ENCODE measurements at places on chromosomes 2 and 18.

GRCh38 chr18:13481820-13482617 is 244.3 kb downstream of the FAM210A start:
- no peak for DNase-seq

DNA sequence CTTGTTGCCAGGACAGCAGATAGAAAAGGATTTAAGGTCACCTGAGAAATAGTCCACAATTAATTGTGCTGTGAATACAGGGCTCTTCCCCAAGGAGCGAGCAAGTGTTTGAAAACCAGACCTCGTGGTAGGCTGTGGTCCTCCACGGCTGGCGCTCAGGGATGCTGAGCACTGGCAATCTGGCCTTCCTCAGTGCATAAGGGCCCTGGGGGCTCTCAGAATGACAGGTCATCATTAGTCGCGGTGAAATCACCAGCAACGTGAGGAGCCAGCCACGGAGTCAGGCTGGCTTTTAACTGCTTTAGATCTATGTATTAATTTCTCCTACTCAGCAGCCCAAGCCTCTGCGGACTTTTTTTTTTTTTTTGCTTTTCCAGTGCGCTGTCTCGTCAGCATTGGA is 148.5 kb downstream of the FHOD3 start:
- no peak for DNase-seq

DNA sequence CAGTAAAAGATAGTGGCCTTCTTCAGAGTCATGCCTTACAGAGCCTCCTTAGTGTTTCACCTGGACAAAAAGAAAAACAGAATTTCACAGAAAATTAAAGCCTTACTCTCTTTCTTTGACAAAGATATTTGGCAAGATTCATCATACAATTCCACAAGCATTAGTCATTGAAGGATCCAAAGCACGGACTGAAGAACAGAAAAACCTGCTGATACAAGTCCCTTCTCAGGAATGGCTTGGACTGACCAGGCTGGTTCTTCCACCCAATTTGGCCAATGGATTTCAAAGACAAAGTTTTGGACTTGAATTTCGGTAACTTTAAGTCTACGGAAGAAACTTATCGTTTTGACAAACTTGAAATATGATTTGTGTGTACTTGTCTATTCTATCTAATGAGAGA is 39.1 kb upstream of the GALNT3 start:
- DNase-seq, result no peak

DNA sequence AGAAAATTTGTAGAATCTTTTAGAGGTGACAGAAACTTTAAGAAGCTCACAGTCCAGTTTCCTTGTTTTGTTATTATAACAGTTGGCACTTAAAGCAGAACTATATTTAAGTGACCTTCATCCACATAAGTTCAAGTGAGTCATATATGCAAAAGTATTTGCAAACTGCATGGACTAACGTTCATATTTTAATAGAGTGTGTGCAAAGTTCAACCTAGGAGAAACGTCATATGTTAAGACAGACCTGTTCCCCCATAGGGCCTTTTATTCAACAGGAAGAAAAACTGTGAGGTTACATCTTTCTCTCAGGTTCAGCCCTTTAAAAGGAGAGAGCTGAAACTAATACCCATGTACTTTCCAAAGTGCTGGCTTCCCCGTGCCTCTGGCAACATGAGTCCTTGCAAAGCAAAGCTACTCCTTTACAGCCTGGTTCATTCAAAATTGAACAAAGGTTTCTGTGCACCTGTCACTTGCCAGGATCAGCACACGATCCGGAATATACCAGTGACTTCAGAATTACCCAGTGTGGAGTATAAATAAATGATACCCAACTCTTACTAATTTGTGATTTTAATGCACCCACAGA is 280.0 kb upstream of the RAB12 start:
- DNase-seq, result no peak

DNA sequence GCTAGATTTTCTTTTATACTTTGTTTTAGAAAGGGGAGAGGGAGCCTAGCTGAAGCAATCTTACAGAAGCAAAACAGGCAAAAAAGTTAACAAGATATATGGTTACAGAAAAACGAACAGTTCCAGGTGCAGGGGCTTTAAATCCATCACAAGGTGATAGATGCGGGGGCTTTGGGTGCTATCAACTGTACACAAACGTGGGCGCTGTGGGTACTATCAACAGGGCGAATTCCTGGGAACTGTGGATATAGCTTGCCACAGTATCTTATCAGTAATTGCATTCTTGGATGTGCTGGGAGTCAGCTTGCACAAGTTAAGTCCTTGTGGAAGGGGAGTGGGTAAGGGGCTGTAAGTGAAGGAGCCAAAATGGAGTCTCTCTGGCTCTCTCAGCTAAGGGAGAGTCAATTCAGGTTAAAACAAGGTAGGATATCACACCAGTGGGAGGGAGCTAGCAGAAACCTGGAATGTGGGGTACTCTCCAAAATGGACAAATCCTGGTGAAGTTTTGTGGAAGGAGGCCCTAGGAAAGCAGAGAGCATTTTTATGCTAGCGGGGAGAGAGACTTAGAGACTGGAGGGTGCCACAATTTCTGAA is 325.8 kb upstream of the SPHKAP start:
- DNase-seq, result no peak

GRCh38 chr2:25855065-25855464 is 23.2 kb downstream of the ASXL2 start:
- DNase-seq, result no peak

- no peak for DNase-seq
Measured at GRCh38 chr2:157849591-157849990, 26.5 kb downstream of the ACVR1 start.

DNA sequence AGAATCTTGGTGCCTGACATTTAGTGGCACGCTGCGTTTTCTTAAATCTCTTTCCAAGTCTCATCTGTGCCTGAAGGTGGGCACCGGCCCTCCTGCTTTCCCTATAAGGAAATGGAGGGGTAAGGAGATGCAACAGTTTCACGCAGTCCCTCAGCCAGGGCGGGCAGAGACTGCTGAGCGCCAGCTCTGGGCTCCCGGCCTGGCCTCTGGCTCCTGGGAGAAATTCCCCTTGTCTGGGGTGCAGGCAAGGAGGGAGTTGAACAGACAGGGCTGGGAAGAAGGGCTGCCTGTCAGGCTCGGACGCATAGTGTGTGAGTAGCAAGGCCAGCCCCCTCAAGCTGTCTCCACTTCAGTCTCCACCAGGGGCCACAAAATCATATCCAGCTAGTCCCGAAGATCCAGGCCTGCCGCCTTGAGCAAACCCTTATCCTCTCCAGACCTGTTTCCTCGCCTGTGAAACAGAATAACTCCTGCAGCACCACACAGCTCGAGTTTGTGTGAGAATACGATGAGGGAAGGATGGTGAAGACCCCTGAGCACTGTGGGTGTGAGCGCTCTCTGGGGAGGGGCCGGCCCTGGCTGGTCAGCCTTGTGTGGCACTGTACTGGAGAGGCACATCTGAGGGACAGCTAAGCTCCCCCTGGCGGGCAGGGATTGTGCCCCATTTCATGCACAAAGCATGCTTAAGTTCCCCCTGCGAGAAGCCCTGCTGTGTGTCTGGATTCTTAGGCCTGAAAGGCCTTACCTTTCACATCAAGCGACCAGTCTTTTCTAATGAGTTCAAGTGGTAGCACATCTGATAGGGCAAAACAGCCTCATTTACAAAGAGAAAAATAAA is 33.8 kb downstream of the SDC1 start:
- no peak for DNase-seq

GRCh38 chr2:126722546-126722945 is 66.6 kb downstream of the GYPC start:
- no peak for DNase-seq

- no peak for DNase-seq
Measured at GRCh38 chr2:41024816-41025215, 572.9 kb upstream of the SLC8A1 start.

DNA sequence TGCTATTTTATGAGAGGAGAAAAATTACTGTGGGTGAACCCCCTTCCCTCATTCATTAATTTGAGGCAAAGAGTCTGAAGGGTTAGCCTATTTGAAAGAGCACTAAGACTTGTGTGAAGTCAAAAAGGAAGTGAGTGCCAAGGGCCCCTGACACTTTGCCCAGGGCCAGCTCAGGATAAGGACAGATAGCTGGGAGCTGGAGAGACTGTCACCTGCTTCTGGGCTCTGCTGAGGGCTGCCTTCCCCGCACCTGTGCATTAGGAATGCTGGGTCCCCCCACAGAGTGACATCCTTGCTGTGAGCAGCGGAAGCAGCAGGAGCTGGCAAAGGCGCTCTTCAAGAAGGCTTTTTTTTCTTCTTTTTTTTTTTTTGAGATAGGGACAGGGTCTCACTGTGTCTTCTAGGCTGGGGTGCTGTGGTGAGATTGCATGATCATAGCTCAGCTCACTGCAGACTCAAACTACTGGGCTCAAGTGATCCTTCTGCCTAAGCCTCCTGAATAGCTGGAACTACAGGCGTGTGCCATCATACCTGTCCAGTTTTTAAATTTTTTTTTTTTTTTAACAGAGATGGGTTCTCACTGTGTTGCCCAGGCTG is 148.3 kb downstream of the AQP4 start:
- no peak for DNase-seq

- DNase-seq, result no peak
Measured at GRCh38 chr18:77632758-77633157, 383.1 kb downstream of the GALR1 start.

DNA sequence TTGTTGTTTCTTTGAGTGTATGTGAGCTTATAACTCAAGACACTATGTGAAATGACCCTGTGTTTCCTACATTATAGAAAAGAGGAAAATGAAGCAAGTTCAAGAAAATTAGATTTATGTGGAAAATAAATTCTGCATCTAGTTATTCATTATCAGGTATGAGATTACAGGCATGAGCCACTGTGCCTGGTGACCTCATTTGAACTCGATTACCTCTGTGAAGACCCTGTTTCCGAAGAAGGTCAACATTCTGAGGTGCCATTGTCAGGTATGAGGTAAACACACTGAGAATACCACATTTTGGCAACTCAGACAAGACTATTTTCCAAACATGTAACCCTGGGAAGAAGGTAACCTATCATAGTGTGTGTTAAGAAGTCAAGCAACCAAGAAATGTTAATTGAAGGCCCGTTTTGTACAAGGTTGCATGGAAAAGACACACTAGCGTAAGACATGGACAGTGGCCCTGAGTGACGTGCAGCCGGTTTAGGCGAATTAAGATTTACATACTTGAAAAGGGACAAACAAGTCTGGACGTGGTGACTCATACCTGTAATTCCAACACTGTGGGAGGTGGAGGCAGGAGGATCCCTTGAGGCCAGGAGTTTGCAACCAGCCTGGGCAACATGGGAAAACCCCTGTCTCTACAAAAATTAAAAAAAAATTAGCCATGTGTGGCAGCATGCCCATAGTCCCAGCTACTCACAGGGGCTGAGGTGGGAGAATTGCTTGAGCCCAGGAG is 186.6 kb downstream of the NEDD4L start:
- no peak for DNase-seq

DNA sequence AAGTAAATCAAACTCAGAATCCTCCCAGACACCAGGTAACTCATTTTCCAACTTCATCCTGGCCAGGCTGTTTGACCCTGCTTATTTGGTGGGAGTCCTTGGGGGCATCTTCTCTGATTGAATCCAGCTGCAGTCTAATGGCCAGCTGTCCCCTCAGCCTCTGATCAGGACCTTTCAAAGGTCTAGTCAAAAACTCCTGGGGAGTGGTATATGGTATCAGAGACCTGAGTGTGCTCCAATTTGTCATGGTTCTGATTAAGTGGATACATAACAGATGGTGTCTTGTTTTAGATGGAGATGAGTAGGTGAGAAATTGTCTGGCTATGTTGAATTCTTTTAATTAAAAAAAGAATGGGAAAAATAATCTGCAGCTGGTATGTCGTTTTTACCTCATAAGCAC is 842.6 kb upstream of the ACVR2A start:
- no peak for DNase-seq

GRCh38 chr18:49021433-49022129 is 70.8 kb upstream of the SMAD7 start:
- peak; percentile 26 for DNase-seq

DNA sequence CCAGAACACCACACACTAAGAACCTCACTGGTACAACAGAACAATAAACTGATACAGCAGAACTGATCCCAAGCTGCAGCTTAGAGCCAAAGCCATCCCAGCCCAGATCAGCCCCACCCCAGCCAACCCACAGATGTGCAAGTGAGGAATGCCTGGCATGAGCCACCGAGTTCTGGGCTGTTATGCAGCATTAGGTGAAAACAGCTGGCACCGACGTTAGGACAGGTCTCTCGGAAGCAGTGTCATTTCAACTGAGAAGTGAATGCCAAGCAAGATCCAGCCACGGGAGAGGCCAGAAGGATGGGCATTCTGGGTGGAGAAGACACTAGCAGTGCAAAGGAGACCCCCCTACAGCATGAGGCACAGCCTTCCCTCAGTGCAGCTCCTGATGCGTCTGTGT is 38.9 kb downstream of the ADCY3 start:
- DNase-seq, result no peak

GRCh38 chr2:140247451-140248195 is 1467.4 kb upstream of the NXPH2 start:
- no peak for DNase-seq

DNA sequence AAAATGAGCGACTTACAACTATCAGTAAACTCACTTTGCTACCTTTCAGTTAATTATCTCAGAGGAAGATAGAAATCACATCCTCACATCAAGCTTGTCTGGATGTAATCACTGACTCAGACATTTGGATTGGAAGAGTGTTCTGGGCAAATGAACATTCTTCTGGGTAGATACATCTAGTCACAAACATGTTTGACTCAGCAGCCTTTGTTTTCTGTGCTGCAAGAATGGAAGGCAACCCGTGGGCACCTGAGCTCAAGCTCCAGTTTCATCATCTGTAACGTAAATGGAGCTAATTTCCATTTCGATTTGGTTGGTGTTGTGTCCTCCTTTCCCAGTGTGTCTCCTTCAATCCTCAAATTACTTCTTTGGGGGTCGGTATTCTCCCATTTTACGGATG is 58.5 kb downstream of the ACAA2 start:
- no peak for DNase-seq

- no peak for DNase-seq
Measured at GRCh38 chr2:213455316-213456008, 171.2 kb downstream of the SPAG16 start.

DNA sequence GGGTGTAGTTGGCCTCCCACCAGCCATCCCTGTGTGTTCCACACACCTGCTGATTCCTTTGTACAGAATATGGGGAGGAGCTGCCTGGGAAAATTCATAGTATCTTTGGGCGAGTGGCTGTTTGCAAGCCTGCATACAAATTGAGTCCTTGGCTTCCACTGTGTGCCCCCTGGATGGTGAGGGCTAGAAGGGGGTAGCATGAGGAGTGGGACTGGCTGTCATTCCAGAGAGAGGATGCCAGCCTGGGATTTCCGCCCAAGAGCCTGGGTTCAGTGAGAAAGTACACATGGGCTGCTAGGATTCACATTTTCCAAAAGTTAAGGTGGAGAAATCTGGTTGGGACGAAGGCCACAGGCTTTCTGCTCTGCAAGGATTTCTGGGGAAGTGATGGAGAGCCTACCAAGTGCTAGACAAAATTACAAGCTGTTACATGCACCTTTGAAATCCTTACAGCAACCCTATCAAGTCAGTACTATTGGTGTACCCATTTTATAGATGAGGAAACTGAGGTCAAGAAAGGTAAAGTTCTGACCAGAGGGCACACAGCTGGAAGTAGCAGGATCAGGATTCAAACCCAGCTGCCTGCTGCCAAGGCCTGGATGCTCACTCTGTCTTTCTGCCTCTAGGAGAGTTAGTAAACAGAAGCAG is 606 bp upstream of the TOGARAM2 start:
- DNase-seq, result no peak

- peak; percentile 74 for DNase-seq
Measured at GRCh38 chr2:46650556-46651001, 171.2 kb downstream of the TMEM247 start.

Data from CD4-positive, alpha-beta T cell treated with Interleukin-4 for 4 hours (primary cell).